ENCODE measurements at places on chromosomes 11 and 22.

- peak; percentile 56 for DNase-seq
Measured at GRCh38 chr22:39348909-39349505, 784 bp upstream of the SYNGR1 start.

- DNase-seq = no peak
Measured at GRCh38 chr11:8811571-8811970, 99.4 kb upstream of the AKIP1 start.

GRCh38 chr11:75635066-75635862, 33.6 kb downstream of the MAP6 start:
- no peak for DNase-seq

- no peak for DNase-seq
Measured at GRCh38 chr11:28228196-28228895, 120.2 kb downstream of the METTL15 start.

DNA sequence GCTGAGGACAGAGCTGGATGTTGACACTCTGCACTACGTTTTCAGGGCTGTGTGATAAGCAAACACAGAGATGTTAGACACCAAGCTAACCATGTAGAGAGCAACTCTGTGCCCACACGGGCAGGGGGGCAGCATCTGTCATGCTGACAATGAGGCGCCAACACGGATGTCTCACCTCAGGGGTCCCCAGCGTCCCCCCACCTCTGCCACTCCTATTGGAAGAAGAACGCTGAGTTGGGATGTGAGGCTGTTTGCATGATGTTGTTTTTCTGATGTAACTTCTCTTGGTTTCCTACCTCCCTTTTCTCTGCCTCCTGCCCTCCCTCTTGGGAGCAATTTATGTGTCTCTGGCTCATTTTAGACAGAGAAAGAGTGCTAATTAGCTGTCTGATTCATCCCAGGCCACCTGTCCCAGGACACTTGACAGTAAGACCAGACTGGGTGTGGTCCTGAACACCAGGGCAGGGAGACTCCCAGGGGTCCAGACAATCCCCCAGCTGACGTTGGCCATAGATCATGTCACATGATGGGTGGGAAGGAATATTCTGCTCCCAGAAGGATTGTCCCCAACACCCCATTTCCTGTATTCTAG, 89.2 kb upstream of the NCAM1 start:
- DNase-seq = no peak

All from suppressor macrophage (primary cell).